LoVo (cell line): ENCODE measurements at places on chromosomes 11 and 22.

GRCh38 chr11:126732981-126733380 lies 267.6 kb downstream of the KIRREL3 start:
- no peak for DNase-seq

GRCh38 chr11:134485316-134485715 lies 73.3 kb upstream of the B3GAT1 start:
- DNase-seq: no peak

- DNase-seq: no peak
Observed at GRCh38 chr11:28763151-28763550, 655.0 kb downstream of the METTL15 start.

DNA sequence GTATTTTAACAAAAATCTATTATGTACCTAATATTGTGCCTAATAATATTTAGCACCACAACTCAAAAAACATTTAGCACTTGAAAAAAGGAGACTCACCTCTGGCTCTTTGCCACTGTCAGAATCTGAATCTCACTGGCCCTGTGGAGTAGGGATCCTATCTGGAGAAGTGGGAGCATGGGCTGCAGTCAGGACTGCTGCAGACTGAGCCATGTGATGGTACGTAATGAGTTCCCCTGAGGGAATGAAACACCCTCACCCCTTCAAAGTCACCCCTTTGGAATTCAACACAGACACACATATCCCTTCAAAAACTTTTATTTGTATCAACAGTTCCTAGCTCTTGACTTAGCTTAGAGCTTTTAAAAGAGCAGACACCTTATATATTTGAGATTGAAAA lies 6.5 kb downstream of the PTPMT1 start:
- no peak for DNase-seq

DNA sequence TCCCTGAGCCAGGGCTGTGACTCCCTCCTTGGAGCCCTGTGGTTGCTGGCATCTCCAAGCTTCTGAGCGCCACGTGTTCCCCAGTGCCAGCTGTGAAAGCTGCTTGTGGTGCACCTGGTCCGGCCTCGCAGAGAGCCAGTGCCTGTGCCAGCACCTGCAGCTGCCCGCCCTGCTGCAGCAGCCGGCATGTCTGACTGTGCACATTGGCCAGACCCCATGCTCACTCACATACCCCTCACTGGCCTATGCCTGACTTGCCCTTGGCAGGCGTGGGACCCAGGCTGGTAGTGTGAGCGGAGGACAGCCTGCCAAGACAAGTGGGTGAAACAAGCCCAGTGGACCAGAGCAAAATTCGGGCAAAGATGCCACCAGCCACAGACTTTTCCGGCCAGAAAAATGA lies 9.8 kb downstream of the MRPL48 start:
- DNase-seq: no peak
